ENCODE measurements at places on chromosomes 2 and 18. TPM values are rescaled to one million over a fixed set of nuclear protein-coding genes. Genes with fewer than 3 reads are reported as not detected.

GRCh38 chr18:47936952-47937351, 6.5 kb upstream of the SMAD2 start:
- DNase-seq, result no peak

The DCDC2C gene
- polyA plus RNA-seq, result not detected

- DNase-seq, result no peak
Measured at GRCh38 chr2:219687272-219687671, 59.8 kb downstream of the SLC4A3 start.

GRCh38 chr2:234996069-234996940, 44.5 kb downstream of the SH3BP4 start:
- no peak for DNase-seq

- no peak for DNase-seq
Measured at GRCh38 chr2:237383991-237384671, 29.8 kb downstream of the COL6A3 start.

- DNase-seq, result no peak
Measured at GRCh38 chr18:38642711-38643110, 1077.1 kb upstream of the CELF4 start.

The GCFC2 gene
- 10.1 TPM for polyA plus RNA-seq

The DYNC2LI1 gene
- 3.8 TPM for polyA plus RNA-seq

DNA sequence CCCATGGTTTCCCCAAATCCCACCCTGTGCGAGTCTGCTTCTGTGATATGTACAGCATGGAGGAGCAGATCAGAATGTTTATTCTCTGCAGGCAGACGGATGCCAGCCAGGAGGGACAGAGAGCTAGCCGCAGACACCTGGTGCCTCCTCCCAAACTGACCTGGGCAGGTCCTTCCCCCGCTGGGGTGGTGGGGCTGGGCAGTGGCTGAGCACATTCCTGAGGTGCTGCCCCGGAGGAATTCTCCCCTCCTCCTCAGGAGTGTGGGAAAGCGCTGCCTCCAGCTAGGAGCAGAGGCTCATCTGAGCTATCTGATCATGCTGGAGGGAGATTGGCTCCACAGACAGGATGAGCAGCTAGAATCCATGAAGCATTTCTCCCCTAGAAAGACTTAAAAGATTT, 21.7 kb downstream of the C2orf92 start:
- no peak for DNase-seq

The CLEC4F gene
- not detected for polyA plus RNA-seq

The ITPRIPL1 gene
- polyA plus RNA-seq, result 1.8 TPM
